Posterior vena cava (tissue), 2 donors: ENCODE measurements at places on chromosomes 1 and 21. TPM values are rescaled to one million over a fixed set of nuclear protein-coding genes. Genes with fewer than 3 reads are reported as not detected.

GRCh38 chr1:198880818-198881597 lies 242.2 kb downstream of the PTPRC start:
- no peak for DNase-seq

Gene C1orf167
- 2.3 TPM for total RNA-seq

Gene LRRC53
- not detected for total RNA-seq

Gene KIF14
- 0.14 TPM for total RNA-seq

- no peak for DNase-seq
Measured at GRCh38 chr1:98143403-98143802, 222.6 kb upstream of the DPYD start.
